Suppressor macrophage treated with lipopolysaccharide for 1 hour (primary cell): ENCODE measurements at places on chromosomes 2 and 18.
A peak's percentile ranks its signal among the peaks of the same experiment; 100 is the strongest.

DNA sequence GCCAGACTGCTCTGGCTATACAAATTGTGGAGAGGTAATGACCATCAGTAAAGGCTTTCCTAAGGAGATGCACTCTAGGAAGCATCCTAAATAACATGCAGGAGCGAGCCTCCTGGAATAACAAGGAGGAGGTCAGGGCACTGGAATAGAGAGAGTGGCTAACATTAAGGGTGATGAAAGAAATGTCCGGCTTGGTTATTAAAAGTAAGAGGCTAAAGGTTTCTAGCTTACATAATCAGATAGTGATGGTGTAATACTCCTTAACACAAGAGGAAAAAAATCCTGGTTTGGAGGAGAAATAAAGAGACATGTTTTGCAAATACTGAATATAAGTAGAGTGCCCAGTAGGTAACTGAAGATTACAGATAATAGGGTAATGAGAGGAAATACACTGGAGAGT lies 365.7 kb downstream of the ZEB2 start:
- no peak for DNase-seq

- peak; percentile 75 for DNase-seq
Measured at GRCh38 chr2:48169141-48169592, 262.9 kb upstream of the FBXO11 start.

GRCh38 chr2:134334542-134335353 lies 80.9 kb downstream of the MGAT5 start:
- DNase-seq, result no peak

- DNase-seq, result no peak
Measured at GRCh38 chr2:138276339-138276738, 225.2 kb upstream of the SPOPL start.

DNA sequence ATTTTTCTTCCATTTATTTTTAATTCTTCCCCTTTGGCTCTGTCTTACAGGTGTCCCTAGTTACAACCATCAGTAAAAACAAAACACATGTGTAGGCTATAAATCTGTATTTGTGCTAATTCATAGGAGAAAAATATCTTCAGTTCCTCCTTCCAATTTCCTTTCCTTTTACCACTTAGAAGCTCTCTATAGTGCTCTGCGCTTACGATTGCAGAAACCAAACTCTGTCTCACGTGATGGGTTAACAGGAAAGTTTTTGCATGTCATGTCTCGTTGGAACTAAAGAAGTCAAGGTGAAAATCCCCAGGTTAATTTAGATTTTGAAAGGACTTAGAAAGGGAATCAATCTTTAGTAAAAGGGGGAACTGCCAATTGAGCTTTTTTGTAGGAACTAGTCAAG lies 1390.5 kb upstream of the ZEB2 start:
- peak; percentile 27 for DNase-seq

- no peak for DNase-seq
Measured at GRCh38 chr2:219461669-219462068, 27.0 kb downstream of the SPEG start.

- no peak for DNase-seq
Measured at GRCh38 chr2:39068299-39069135, 52.3 kb downstream of the SOS1 start.
